ENCODE measurements at places on chromosomes 7 and 10.

- no peak for DNase-seq
These were observed 139.5 kb downstream of the ALOX5 start for GRCh38 chr10:45513551-45513950.

GRCh38 chr10:29669149-29669548 lies 34.4 kb upstream of the SVIL start:
- DNase-seq: no peak

- no peak for DNase-seq
These were observed 1.1 kb downstream of the CCDC126 start for GRCh38 chr7:23598296-23598695.

DNA sequence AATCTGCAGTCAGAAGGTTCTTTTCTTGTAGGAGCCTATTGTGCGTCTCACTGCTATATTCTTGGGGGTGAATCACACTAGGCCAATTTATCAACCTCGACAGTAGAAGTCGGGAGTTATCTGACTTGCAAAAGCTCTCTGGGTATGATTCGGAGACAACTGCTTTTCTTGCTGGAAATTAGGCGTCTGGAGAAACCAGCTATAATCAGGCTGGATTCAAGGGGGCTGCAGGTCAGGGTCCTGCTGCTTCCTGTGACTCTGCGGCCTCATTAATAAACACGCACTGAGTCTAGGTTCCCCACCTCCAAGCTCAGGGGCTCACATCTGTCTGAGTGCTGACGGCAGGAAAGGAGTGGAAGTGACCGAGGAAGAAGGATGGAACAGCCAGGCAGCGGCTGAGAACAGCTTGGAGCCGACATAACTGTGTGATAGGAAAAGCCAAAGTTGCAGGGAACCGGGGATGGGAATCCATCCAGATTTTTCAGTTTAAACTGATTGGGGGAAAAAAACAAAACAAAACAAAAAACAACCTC lies 184.6 kb downstream of the FANK1 start:
- DNase-seq: no peak

DNA sequence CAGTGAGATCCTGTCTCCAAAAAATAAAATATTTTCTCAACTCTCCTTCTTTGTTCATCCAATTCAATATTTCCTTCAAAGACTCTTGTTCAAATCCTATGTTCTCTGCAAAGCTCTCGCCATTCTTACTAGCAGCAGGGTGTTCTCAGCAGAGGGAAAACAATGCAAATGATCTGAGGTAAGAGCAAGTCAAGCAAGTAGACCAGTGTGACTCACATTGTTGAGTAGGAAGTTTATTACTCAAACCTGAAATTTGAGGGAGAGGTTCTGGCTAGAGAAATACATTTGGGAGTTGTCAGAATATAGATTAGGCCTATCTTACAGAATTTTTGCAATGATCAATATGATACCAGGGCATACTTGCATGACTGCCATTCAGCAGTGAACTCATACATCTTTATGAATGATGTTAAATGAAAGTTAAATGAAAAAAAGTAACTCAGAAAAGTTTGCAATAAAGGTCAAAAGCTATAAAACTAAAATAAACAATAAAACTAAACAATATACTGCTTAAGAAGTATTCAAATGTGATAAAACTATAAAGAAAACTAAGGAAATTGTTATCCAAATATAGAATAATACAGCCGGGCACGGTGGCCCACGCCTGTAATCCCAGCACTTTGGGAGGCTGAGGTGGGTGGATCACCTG lies 5.8 kb downstream of the IDE start:
- DNase-seq: no peak

GRCh38 chr10:79270466-79271246 lies 76.6 kb upstream of the PPIF start:
- DNase-seq: no peak

- DNase-seq: no peak
These were observed 116.1 kb downstream of the FANK1 start for GRCh38 chr10:126012485-126012884.

DNA sequence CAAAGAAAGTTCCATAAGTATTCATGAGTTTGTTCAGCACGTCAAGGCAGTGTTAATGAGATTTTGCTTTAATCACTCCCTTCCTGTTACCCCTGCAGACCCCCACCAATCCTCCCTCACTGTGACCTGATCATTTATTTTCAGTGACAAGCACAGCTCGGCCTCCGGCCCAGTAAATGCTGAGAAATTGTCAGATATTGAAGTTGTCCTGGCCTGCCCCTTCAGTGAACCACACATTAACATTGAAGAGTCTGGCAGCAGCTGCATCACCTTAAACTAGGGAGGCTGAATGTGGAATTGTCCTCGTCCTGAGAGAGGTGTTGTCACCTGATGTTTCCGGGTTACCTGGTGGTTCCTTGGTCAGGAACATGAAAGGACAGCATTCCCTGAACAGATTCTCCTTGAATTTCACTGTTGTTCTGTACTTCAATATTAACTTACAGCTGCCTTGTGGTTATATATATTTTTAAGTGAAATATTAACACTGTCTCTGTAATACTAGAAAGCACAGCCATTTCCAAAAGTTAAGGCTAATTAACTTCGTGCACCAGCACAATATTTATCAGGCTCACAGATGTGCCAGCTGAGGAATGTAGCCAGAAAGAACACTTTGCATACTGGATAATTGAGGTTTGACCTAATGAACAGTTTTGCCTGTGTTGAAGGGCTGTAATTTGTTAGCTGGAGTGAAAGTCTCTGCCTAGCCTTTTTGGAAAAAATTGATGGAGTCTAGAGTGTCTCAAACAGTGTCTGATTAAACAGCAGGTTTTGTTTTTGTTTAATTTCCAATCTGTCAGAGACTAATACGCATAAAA lies 265.3 kb downstream of the HDAC9 start:
- DNase-seq: no peak

- no peak for DNase-seq
These were observed 14.3 kb downstream of the INSIG1 start for GRCh38 chr7:155311826-155312537.

DNA sequence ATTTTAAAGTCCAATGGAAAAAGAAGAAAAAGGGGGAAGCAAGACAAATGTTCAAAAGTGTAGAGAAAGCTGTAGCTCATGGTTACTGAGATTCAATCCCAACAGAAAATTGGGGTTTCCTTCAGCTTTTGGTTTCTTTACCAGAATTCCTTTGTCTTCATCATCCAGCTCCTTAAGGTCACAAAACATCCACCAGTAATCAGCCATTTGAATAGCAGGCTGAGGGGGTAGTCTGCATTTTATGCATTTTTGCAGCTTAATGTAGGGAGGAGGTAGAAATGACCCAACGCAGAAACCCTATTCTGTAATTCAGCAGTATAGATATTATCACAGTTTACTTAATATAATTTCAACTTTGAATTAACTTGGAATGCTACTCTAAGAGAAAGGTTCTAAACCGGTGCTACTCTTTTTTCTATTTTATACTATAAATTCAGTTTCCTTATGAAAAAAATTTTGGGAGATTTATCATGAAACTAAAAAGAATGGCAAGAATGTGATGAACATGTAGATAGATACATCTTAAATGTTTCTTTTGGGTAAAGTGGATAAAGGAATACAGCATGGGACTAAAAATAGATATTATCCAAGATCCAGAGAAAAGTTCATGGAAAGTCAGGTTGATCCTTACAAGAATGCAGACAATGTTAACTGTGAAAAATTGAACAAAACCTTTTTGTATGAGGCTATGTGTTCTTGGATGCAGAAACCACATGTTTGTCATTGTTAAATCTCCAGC lies 596.9 kb downstream of the PHTF2 start:
- no peak for DNase-seq

- no peak for DNase-seq
These were observed 200.7 kb upstream of the AHR start for GRCh38 chr7:17097668-17098297.

DNA sequence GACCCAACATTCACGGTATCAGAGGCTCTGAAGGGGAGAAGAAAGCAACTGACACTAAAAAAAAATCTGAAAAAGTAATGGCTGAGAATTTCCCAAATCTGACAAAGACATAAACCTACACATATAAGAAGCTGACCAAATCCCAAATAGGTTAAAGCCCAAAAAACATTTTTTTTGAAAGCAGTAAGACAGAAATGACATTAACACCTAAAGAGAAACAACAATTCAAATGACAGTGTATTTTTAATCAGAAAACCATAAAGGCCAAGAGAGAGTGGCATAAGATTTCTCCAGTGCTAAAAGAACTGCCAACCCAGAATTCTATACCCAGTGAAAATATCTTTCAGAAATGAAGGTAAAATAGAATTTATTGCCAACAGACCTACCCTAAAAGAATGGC lies 35.5 kb downstream of the RUFY2 start:
- no peak for DNase-seq

GRCh38 chr7:749140-749551 lies 22.1 kb upstream of the PRKAR1B start:
- DNase-seq: no peak

DNA sequence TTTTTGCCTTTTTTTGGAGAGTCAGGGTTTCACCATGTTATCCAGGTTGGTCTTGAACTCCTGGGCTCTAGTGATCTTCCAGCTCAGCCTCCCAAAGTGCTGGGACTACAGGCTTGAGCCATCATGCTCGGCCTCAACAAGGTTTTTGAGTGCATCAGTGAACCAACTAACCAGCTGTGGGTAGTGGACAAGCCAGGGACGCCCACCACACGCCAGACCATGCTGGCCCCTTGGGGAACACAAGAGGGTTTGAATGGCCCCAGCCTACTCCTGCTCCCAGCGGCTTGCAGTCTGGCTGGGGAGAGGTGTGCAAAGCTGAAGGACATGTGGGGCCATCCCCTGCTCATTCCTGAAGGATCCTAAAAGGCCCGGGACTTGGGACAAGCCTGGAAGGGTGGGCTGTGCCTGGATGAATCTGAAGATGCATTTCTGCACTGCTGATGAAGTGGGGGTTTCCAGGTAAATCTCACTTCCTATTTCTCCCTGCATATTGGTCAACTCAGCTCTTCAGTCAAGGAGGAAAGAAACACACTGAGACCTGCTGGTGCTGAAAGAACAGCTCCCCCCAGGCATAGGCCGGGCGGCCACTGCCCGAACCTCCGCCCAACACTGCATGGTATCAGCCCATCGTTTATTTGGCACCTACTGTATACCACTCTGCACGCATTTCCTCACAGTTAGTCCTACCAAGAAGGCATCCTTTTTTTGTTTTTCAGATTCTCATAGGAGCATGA lies 6.9 kb downstream of the MMD2 start:
- DNase-seq: no peak

GRCh38 chr10:79221110-79222051 lies 125.9 kb upstream of the PPIF start:
- DNase-seq: no peak

GRCh38 chr7:121605317-121605680 lies 209.2 kb upstream of the FAM3C start:
- no peak for DNase-seq

DNA sequence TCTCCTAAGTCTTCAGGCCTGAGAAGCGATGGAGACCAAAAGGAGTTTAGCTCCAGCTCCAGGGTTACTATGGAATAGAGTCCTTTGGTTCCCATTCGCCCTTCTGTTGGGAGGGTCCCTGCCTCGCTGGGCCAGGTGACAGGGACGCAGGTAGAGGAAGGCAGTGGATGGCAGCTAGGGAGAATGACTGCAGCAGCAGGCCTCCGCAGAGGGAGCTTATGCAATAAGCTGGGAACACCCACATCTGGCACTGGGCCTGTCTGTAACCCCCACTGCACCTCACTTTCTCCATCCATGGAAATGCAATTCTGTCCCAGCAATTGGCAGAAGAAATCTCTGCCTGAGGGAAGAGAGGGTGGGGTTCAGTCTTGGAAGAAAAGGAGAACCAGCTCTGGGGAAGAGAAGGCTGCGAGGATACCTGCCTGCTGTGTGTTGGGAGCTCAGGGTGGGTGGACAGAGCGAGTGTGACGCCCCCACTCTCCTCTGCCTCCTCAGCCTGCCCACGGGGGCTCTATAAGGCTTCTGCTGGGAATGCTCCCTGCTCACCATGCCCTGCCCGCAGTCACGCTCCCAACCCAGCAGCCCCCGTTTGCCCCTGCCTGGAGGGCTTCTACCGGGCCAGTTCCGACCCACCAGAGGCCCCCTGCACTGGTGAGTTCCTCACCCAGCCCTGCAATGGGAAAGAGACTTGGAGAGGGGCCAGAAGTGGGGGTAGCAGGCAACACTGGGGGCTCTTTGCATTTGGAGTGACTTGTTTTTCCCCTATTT lies 10.3 kb downstream of the EPHB6 start:
- no peak for DNase-seq

DNA sequence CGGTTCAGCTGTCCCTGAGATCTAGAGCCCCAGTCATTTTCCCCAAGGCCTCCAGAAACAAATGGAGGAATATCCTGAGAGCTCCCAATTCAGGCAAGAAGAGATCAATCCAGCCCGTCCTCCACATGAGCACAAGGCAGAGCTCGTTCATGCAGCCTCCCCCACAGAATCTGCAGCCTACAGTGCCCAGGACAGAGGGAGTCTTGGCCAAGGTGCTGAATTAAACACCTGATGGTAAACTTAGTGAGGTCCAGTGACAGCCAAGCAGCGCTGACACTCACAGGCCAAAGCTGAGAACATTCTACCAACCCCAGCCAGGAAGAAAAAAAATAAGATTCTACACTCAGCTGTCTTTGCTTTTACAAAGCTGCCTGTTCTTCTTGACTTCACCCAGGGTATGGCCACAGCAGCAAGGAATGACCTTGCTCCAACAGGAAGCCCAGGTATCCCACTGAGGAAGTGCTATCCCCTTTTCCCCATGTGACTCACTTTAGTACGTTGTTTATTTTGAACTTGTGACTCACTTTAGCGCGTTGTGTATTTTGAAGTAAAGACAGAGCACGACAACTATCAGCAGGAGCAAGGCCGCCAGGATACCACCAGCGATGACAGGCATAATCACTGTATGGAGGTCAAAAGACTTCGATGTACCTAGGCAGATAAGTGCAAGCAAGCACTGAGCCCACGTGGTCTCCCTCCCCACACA lies 4.4 kb upstream of the CUZD1 start:
- no peak for DNase-seq

DNA sequence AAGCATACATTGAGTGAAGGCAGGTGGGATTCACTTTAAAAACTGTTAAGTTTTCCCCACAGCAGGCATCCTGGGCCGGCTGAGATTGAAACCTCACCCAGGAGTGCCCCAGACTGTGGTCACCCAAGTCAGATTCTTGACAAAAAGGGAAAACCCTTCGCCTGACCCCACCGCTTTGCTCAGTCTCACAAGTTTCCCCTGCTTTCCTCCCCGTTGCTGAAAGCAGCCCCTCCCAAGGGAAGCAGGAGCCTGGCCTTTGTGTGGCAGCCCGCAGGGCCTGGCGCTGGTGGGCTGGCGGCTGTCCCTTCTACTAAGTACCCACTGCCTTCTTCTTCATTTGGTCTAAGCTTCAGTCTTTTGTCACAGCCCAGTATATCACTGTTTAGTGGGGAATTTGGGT lies 16.0 kb downstream of the RNF32 start:
- no peak for DNase-seq

DNA sequence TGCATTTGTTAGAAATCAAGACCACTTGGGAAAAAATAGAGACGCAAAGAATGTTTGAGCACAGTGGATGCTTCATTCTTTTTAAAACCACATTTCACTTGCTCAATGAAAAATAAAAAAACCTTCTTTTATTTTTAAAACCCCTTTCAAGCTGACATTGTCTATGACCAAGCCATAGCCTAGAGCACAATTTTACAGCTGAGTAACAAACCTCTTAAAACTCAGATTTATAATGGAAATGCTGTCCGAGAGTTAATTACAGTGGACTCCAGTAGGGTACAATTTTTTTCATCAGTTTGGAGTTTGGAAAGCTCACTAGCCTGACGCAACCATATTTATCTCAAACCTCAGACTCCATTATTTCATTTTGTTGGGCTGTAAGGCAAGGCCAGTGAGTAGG lies 116.3 kb downstream of the RNLS start:
- DNase-seq: no peak

- no peak for DNase-seq
These were observed 4.5 kb downstream of the GLCCI1 start for GRCh38 chr7:7972922-7973594.

Data from stimulated activated CD8-positive, alpha-beta memory T cell treated with anti-CD3 and anti-CD28 coated beads, Interleukin-2, amount 100 ng/mL, for 48 hours (primary cell).